ENCODE measurements at places on chromosomes 5 and 9.

DNA sequence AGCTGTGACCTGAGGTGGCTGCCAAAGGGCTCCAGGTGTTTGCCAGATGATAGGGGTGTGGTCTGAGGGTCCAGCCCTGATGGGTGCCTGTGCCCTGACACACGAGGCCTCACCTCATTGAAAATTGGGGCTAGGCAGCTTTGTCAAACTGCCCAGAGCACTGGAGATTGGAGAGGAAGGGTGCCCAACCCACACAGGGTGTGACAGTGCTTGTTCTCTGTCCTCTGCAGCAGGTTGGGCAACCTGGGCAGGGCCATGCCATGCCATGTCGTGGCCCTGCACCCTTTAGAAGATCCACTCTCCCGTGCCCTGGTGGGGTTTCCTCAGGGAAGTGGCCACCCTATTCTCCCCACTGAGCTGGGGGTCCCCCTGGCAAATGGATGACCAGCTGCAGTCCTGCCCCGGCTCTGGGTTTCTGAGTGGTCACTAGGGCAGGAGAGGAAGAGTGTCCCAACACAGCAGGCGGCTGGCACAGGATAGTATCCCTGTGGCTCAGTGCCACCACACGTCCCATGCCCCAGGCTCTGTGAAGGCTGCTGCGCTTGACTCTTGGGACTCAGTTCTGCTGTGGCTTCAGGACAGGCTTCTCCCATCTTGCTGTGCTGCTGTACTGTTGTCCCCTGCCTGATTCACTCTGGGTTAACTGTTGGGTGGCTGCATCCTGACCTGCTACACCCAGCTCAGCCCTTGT, 100.8 kb upstream of the PITX1 start:
- DNase-seq = no peak

DNA sequence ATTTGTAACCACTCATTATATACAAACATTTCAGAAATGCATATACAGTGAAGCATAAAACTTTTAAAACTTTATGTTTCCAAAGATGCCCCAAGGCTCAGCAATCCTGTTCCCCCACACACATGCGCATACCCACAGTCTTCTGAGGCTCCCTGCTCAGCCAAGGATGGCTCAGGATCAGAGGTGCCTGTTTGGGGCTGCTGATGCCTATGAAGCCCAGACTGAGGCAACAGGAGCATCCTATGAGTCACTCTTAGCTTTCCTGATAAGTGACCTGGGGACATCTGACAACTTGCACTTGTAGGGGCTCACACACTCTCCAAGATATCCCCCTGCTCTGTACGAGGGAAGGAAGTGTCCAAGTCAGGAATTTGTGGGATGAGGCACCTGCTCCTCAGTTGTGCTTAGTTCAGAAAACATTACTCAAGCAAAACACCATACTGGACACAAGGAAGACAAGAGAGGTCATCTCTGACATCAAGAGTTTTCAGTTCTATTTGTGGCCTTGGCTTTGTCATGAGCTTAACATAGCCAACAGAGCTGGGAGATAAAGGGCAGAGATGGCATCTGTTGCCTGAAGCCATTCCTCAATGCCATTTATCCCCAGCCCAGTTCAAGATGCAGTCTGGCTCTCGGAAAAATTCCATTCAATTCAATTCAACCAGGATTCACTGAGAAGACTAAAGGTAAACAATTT, 62.3 kb downstream of the NIPSNAP3B start:
- DNase-seq = no peak

DNA sequence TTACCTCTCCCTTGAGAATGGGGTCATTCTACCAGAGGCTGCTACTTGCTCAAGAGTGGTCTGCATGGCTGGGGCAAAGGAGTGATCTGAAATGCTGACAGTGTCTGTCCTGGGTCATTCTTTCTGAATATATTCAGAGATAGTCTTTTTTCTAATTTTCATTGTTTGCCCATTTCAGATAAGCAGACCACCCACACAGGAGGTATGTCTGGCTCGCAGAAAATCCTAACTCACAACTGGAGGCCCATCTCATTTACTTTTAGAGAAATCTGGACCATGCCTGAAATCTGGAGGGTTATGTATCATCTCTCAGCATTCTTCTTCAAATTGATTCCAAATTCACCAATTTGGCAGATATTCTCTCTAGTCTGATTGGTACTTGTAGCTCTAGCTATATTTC, 227.6 kb downstream of the SEC61B start:
- DNase-seq = no peak

DNA sequence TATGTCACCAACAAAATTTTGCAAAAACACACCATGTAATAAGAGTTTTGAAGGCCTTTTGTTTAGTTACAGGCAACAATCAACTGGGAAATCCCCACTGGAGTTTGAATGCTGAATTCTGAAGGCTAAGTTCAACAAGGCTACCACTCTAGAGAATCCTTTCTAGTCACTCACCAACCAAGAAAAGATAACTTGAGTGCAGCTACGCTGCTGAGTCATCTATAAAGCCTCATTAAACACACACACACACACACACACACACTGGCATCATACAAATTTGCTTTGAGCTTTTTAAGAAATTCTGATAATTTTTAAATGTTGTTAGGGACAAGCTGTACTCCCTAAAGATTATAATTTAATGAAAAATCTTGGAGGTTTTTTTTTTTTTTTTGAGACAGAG, 219.6 kb downstream of the DENND1A start:
- no peak for DNase-seq

DNA sequence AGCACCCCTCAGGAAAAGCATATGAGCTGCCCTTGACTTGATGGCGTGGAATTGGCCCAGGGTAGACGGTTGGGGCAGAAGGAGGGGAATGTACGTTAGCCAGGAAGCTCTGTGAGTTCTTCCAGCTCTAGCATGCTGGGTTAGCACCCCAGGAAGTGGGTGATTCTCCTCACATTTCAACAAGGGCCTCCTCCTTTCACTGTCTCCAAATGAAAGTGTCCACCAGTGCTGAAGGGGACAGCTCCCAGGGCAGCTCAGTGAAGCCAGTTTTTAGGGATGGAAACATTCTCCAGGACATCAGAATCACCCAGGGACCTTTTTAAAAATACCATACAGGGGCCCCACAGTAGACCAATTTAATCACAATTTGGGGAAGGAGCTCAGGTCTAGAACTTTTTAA, 17.2 kb upstream of the AFAP1L1 start:
- no peak for DNase-seq

- peak; percentile 39 for DNase-seq
Observed at GRCh38 chr5:8473827-8474568, 605.0 kb downstream of the MTRR start.

DNA sequence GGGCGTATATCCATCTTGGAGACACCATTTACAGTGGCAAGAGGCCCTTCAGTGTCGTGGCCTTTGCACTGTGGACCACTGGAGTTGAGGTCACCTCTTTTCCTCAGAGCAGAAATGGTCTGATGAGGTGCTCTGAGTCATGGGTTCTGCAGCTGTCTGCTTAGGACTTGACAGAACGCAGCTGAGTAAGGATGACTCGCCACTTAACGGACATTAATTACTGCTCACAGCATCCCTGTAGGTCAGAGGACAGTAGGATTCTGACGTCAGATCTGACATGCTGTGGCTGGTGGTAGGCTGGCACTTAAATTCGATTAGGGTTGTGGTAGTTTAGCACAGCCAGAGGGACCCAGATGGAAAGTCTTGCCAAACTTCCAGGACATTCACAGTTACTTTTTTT, 479.4 kb downstream of the DMAC1 start:
- no peak for DNase-seq

DNA sequence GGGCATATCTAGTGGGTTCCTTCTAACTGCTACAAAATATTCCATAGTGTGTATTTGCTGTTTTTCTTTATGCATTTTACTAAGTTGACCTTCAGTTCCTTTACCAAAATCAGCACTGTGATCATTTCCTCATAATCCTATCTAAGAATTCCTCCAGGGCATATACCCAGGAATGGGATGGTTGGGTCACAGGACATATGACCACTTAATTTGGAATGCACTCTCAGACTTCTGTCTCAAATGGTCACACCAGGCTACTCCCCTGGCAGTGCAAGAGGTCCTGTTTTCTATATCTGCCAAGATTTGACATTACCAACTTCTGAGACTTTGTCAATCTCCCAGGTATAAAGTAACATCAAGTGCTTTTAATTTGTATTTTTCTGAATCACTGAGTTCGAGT, 63.9 kb downstream of the ADAMTS12 start:
- no peak for DNase-seq

- DNase-seq = no peak
Observed at GRCh38 chr5:132385326-132386105, 16.0 kb downstream of the SLC22A5 start.

DNA sequence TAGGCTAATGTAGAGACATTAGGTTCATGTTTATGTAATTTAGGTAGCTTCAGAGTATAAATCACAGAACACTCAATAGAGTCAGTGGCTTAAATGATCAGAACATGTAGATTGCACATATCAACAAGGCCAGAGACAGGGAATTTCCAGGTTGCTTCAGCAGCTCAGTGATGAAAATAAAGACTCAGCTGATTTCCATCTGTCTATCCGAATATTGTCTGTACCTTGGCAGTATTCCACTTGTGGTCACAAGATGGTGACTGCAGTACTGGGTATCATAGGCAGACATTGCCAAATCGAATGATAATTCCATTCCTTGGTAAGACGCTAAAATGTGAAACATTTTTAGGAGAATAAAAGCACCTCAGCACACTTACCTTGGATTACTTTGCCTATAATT, 702.2 kb downstream of the MAT2B start:
- DNase-seq = no peak

GRCh38 chr9:125805057-125805456, 57.9 kb downstream of the PBX3 start:
- DNase-seq = no peak

DNA sequence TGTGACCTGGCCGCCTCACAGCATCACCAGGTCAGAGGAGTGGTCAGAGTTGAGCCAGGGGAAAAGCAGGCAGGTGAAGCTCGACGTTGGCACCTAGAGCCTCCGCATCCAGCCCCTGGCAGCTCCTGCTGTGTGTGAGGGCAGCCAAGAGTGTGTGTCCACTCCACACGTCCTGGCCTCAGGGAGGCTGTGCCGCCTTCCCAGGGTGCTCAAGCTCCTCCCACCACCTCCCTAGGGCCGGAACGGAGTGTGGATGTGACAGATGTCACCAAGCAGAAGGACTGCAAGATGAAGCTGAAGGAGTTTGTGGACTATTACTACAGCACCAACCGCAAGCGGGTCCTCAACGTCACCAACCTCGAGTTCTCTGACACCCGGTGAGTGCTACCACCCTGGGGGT, 72.5 kb downstream of the PHF2 start:
- DNase-seq = no peak

GRCh38 chr5:113017881-113018635, 41.5 kb downstream of the DCP2 start:
- DNase-seq = no peak

GRCh38 chr5:176818391-176819098, 8.2 kb downstream of the UNC5A start:
- no peak for DNase-seq

DNA sequence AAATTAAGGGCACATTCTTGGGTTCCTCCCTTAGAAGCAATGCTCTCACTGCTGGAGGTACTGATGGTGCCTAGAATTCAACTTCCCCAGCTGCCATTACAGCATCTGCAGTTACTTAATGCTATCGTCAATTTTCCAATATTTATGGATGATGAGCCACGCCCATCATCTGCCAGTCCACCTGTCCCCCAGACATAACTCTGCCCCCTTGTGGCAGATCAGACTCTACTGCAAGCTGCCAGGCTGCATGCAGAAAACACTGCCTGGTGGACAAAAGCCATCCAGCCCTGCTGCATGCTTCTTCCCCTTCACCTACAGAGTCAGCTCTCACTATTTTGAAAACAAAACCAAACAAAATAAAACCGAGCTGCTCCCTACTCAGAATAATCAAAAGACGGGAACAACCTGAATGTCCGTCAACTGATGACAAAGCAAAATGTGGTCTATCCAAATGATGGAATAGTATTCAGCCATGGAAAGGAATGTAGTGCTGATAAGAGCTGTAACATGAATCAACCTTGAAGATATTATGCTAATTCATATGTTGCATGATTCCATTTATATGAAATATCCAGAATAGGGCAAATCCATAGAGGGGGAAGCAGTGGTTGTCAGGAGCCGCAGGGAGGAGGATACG, 66.4 kb downstream of the RETREG1 start:
- DNase-seq = peak; percentile 48

DNA sequence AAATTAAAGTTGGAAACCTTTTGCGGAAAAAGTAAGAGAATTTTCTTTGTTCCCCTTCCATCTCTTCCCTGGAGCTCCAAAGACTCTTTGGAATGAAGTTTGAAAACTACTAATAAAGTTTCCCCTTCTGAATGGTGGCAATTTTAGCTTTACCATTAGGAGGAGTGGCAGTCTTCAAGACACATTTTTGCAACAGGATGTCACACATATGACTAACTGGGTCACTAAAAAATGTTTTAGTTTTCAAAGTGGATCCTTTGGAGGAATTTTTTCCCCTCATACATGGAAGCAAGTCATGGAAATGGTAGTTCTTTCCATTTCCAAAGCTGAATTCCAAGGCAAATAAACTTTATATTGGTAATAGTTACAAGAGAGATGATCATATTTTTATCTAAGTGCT, 15.6 kb downstream of the FBXO4 start:
- DNase-seq = no peak
